ENCODE measurements at places on chromosomes 5 and 9.

DNA sequence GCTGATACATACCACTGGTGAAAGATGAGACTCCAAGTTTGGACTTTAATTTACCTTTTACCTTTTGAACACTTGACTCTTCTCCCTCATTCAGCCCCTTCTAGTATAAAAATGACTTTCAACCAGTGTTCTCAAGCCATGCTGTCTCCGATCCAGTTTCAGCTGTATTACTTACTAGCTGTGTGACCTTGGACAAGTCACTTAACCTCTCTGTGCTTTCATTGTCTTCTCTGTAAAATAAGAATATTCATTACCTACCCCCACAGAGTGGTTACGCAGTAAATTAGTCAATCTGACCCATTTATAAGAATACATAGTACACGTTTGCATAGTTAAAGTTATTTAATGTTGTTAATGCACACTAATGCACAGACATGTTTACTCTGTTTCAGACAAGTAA is 12.6 kb upstream of the CEMIP2 start:
- DNase-seq, result no peak

GRCh38 chr5:28734396-28734795 is 1696.0 kb upstream of the CDH9 start:
- DNase-seq, result no peak

DNA sequence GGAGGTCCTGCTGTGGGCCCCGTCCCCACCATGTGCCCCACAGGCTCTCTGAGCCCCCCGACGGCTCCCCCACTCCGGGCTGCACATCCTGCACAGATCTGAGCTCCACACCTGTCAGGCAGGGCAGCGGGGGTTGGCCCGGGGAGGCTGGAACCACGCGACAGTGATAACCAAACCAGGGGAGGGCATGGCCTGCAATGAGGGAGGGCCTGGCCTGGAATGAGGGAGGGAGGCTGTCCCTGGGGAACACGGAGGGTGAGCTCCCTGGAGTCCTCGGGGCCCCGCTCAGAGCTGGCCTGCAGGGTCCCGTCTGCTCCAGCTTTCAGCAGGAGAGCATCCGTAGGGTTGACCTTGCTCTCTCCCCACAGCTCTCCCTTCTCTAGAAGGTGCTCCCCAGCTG is 30.5 kb downstream of the SLC9A3 start:
- DNase-seq, result no peak

GRCh38 chr5:9924614-9925013 is 294.5 kb upstream of the TAS2R1 start:
- DNase-seq, result no peak
